Forelimb muscle (tissue), 1 donor: ENCODE measurements at places on chromosomes 7 and 10.

- DNase-seq, result no peak
Observed at GRCh38 chr7:127447326-127447945, 54.9 kb upstream of the ZNF800 start.

DNA sequence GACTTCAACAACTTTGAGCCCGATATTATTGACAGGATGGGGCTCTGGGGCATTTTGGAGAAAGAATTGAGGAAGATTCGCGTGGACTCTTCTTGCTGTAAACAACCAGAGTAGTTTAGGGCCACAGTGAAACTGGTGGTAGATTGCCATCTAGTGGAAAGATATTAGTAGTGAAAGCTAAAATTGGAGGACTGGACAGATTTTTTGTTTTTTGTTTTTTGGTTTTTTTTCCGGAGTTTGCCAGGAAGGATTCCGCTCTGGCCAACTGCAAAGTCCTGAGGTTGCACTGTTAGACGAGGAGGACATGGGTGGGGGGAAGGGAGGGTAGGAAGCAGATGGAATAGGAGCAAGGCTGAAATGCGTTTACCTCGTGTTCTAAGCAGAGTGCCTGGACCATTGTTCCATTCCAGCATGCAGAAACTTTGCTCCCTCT lies 11.7 kb downstream of the NOBOX start:
- DNase-seq, result peak; percentile 51

DNA sequence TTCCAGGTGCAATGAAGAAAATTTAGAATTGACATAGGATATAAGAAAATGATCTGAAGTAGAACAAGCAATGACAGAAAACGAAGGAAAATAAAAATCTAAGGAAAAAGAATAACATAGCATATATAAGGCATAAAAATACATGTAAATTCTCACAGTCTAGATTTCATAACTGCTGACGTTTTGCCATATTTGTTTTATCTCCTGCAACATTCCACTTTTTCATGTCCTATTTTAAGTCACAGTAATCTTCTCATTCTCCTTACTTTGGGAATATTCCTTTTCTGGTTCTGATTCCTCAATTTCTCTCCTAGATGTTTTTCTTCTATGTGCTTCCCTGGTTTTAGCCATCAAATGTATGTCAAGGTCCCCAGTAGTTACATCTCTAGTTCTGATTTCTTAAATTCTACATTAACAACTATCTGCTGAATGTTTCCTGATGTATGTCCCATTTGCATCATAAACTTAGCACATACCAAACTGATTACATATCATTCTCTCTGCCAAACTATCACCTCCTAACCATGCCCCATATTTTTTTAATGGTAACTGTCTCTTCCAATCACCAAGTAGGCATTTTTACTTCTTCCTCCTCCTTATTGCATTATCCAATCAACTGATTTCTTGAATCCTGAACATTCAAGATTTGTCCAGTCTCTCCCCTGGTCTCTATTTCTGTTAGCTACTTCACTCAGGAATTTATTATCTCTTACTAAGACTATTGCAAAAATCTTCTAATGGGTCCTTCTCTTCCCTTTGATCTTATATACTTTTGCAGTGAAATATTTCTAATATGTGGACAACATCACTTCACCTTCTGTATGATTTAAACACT lies 171.3 kb downstream of the DNAJC1 start:
- no peak for DNase-seq

DNA sequence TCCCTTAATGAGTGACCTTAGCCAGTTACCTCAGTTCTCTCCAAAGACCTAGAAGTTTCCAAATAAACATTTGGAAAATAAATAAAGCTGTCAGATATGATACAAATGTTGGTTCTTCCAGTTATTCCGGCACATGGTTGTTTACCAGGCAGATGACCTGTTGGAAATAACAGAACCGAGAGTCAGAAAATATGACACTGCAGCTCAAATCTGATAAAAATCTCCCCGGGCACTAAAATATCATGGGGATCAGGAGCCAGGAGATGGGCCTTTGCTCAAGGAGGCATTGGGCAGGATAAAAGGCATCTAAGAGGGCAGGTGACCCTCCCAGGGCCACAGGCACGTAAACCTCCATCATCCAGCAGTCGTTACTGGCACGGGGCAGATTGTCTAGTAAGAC lies 164.0 kb upstream of the LYZL1 start:
- no peak for DNase-seq

DNA sequence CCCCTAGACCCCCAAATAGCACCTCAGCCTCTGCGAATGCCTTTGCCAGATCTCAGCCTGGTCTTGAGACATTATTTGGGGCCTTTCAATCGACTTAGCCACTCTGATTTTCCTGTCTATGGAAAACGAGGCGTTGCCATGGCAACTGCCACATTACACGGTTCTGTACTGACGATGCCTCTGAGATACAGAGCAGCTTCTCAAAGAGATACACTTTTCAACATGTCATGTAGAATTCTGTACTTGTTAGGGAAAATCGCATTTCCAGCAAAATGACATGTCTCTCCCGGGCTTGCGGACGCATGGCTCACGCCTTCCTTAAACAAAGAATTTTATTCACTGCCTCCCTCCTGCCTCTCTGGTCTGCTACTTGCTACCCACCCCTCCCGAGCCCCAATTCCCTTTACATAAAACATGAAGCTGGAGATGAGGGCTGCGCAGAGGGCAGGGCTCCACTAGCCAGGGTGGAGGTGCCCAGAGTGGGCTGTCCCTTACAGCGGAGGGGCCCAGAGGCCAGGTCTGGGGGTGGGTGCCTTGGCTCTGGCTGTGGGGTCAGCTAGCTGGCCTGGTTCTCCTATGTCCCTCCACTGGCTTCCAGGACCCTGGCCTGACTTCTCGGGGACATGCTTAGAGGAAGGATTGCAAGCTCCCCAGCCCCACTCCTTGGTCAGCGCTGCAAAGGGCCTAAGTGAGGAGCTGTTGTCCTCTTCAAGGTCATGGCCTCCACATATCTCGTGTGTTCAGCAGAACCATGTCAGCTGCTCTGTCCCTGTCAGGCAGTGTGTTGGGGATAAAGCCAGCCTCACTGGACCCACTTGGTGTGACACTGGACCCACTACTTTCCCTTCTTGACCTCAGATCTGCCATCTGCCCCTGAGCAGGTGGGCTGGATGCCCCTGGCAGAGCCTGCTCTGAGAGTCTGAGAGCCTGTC lies 342.5 kb downstream of the RPS24 start:
- no peak for DNase-seq

DNA sequence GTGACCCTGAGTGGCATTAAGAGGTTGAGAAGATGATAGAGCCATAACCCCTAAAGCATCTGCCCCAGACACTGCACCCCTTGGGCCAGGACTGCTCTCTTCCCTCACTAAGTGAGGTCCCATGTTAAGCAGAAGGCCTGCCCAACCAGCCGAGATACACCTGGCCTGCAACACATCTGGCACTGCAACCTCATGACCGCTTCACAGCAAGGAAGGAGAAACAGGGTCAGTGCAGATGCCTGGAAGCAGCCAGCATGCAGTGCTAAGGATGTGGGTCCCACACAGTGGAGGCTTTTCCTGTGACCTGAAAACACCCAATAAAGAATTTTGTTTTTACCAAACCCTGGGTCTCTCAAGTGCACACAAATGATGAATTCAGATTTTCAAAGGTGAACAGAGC lies 7.4 kb downstream of the NOD1 start:
- no peak for DNase-seq

DNA sequence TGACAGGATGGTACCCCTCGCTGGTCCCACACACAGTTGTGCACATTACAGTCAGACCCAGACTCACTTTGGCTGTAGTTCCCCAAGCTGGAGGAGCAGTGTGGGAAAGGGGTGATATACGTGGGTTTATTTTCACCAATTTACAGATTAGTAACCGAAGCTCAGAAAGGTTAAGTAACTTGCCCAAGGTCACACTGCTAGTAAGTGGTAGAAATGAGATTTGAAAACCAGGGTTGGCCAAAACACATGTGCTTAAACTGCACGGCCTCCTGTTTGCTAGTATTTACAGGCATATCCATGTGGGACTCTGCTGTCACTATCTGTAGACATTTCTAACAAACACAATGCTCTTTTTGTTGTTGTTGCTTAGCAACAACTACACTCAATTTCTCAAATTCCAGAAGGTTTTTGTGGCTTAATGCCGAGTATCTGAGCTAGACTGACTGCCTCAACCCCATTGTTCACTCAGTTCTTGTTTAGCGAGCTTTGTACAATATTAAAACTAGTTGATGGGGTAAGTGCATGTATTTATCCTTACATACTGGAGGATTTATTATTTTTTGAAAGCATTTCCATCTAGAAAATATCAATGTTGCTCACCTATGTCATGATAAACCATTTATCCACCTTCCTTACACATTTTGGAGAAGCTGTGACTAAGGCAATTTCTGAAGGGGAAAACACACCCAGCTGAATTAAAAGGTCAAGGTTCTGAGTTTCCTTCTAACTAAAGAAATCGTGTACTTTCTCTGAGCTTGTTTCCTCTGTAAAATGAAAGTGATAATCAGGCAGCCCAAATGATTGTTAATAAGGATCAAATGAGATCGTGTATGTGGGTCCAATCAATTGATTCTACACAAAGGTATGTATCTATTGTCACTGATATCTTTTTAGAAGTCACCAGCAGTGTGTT lies 5.3 kb upstream of the TMEM139 start:
- peak; percentile 83 for DNase-seq
